ENCODE measurements at places on chromosomes 16 and 17.

- DNase-seq: no peak
Measured at GRCh38 chr16:89256651-89257254, 39.2 kb downstream of the ZNF778 start.

DNA sequence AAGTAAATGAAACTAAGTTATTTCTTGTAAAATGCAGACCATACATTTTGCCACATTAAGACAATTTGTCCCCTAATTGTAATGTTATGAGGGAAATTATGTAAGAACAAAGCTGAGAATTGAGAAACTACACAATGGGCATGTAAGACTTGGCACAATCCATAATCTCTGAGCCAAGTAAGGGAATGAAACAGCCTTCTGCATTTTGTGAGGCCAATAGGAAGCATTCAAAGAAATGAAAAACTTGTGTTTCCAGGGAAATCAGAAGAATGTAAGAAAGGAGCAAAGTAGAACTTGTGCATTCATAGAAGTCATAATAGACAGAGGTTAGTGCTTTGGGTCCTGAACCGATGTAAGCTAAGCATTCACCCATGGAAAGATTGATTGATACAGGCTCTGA, 1.8 kb downstream of the KRTAP9-4 start:
- no peak for DNase-seq

- DNase-seq: no peak
Measured at GRCh38 chr17:57737450-57737849, 7.6 kb downstream of the CCDC182 start.

- no peak for DNase-seq
Measured at GRCh38 chr16:47519037-47519436, 57.9 kb downstream of the PHKB start.

- DNase-seq: no peak
Measured at GRCh38 chr16:3118204-3118790, 5.9 kb downstream of the ZNF205 start.

- DNase-seq: no peak
Measured at GRCh38 chr16:52621651-52622050, 74.7 kb upstream of the TOX3 start.

GRCh38 chr17:39239640-39240314, 14.0 kb upstream of the STAC2 start:
- peak; percentile 68 for DNase-seq

- no peak for DNase-seq
Measured at GRCh38 chr17:48547808-48548522, 3.1 kb upstream of the HOXB2 start.

DNA sequence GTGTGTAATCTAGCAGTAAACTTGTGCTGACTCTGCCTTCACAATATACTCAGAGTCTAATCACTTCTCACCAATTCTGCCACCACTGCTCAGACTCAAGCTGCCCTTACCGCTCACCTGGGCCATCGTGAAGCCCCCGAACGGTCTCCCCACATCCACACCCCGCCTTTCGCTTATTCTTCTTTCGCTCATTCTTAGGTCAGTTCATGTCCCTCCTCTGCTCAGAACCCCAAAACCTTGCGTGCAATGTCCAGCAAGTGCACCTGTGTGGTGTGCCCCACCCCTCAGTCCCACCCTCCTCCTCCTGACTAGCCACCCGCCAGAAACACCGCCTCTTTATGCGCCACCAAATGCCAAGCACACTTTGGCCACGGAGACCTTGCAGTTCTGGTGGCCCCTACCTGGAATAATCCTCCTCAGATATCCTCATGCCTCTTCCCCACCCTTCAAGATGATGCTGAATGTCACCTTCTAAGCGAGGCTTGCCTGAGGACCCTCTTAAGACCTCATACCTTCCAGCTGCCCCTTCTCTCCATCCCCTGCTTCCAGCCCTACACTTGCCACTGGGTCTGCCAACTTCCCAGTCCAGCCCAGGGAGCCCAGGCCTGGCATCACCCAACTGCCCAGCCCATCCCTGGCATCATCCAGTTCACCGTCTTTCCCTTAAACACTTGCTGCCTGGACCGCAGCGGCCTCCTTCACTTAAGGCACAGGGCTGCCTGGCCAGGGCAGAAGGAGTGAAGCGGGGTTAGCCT, 34.3 kb upstream of the RBFOX3 start:
- DNase-seq: no peak

DNA sequence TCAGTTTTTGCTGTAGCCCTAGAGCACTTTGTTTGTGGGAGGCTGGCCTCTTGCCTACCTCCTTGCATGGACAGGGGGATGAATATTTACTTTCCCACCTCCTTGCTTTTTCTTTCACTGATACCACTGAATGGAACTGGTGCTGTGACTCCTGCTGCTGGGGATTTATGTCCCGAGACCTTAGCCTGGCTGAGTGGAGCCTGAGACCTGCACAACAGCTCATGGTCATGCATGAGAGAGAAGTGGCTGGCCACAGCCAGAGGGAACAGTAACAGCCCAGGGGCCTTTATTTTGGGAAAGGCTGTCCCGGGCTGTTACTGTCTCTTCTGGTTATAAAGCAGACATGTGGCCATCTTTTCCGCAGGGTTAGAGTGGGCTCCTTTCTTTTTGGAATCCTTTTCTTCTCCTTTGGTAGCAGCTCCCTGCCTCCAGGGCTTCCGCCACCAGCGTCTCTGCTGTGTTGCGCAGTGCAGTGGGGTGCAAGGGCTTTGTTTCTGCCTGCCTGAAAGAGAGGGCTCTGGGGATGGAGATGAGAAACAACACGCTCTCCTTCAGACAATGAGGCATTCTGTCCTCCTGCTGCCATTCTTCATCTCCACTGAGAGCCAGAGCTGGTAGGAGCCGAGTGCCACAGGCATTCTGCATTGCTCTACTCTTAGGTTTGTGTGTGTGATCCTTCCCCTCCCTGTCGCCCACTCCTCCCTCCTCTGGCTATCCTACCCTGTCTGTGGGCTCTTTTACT, 14.5 kb downstream of the SNX11 start:
- DNase-seq: no peak

- DNase-seq: peak; percentile 86
Measured at GRCh38 chr16:10871157-10871991, 5.6 kb upstream of the CIITA start.

- peak; percentile 82 for DNase-seq
Measured at GRCh38 chr17:43556292-43556691, 10.2 kb upstream of the ETV4 start.

- peak; percentile 52 for DNase-seq
Measured at GRCh38 chr17:67829331-67829730, 4.0 kb downstream of the BPTF start.
